CD4-positive, alpha-beta T cell treated with Interleukin-15 for 4 hours (primary cell): ENCODE measurements at places on chromosomes 5 and 9.

GRCh38 chr9:79053598-79053997, 518.2 kb upstream of the TLE4 start:
- no peak for DNase-seq

DNA sequence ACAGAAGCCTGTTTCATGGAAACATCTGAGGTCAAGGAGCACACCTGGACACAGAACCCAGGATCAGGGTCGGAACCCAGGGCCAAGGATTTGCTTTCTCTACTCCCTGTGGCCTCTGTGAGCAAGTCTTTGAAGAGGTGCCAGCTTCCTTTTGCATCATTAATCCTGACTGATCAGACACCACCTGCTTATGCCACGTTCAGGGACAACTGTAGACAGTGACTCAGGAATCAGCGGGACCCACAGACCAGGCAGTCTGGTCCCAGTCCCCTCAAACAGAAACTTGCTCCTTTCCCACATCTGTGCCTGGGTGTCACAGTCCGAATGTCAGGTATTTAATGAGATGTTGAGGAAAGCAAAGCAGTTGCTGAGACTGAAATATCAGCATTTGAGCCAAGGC, 154.8 kb downstream of the SGCD start:
- DNase-seq, result no peak

GRCh38 chr9:136961279-136962065, 9.4 kb downstream of the LCN12 start:
- DNase-seq, result no peak

DNA sequence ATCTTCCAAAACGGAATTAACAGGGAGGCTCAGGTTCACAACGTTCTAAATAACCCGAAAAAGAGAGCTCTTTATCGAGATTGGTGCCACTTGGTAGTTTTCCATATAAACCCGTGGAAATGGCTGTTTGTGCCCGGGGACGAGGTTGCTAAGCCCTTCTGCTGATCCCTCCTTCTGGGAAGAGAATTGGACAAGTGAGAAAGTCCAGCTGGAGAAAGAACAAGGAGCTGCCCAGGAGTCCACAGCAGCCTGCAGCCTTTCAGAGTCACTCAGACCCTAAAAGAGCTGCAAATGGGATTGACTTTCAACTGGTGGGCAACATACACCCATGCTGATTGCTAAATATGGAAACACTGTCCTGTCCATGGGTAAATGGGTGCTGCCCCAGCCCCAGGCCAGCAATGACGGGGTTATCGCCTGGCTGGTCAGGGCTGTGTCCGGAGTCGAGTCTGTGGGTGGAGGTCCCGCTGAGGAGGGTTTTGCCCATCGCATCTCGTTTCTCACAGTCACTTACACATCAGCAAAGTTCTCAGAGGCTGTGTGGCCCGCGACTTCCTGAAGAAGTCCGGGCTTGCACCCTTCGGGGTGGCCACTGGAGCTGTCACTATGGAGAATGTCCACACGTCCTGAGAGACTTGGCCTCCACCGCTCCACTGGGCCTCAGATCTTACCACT, 40.7 kb upstream of the HSD17B3 start:
- DNase-seq, result no peak

DNA sequence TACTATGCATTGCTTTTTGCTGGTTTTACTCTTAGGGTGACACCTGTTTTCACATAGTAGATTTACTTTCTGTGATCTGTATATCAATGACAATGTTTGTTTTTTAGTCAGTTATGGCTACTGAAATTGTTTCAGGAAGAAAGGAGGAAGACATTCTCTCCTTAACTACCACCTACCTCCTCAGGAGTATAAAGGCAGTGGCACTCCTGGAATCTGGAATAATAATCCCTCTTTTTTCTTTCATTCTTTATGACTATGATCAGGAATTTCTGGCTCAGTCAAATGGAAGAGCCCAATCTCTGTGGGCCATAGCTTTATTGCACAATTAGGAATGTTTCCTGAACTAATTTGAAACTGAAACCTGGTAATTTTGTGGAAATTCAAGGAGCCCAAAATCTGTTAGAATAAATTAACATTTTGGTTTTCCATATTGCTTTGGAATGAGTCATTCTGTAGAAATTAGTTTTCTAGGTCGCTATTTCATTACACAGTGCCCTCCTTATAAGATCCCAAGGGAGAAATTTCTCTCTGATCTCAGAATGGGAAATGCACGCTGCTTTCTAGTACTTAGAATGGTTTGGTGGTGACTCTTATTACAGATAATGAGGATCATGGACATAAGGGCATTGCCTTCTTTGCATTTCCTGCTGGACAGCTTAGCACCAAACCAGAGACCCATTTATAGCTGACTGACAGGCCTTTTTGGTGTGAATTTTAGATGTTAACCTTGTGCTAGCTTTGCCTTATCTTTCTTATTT, 95.3 kb upstream of the VLDLR start:
- no peak for DNase-seq

DNA sequence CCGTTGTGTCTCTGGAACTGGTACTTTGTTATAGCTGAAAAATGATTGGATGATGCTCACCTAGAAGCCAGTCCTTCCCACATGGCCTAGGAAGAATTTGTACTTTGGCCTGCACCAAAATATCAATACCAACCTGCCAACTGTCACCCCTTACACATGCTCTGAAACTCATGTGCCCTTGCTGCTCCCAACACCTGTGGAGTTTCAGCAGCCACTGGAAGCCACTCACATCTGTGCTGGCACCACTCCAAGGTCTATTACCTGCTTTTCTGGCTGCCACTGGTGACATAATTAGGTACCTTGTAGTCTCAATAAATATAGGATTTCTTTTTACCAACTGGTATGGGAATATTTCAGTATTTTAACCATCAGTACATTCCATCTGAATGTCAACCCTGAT, 363.6 kb downstream of the SH3GL2 start:
- DNase-seq, result no peak

DNA sequence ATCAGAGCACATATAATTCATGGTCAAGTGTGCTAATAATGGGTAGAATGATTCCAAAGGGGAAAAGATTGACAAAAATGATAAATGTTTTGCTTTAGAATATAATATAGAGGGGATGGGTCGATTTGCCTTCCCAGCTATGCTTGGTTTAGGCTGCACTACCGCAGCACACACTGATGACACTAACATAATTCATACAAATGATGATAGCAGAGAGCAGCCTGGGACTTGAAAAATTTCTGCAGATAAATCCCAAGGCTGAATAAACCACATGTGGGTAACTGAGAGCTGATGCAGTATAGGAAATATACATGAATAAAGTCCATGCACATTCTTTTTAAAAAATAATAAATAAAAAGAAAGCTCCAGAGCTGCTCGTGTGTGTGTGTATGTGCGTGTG, 54.5 kb downstream of the EFNA5 start:
- no peak for DNase-seq

GRCh38 chr9:131289301-131290035, at the start of gene PLPP7:
TSS of gene PLPP7 (plus strand) at chr9:131289723. CDS start at chr9:131289998, 275 bp downstream.
- DNase-seq, result no peak
